HT-29 (cell line): ENCODE measurements at places on chromosomes 11 and 22. TPM values are rescaled to one million over a fixed set of nuclear protein-coding genes. Genes with fewer than 3 reads are reported as not detected.

Gene CHRM1
- 0.18 TPM in 1 of 2 replicates, not detected in the other for total RNA-seq

Gene OR8G5
- not detected in 2 replicates for total RNA-seq

DNA sequence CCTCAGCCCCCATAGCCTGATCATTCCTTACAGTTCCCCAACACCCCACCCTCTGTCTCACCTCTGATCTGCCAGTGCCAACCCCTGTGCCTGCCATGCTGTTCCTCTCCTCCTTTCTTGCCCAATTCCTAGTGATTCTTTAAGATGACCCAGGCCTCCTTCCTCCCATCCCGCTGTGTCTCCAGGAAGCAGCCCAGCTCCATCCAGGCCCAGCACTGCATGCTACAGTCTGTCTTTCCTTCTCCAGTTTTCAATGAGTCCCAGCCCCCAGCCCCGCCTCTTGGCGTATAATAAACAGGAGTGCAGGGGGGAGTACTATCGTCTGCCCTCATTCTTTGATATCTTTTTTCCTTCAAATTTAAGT lies 12.3 kb downstream of the LTBP3 start:
- DNase-seq = no peak

GRCh38 chr22:48835857-48836672 lies 991.6 kb downstream of the BRD1 start:
- DNase-seq = no peak

DNA sequence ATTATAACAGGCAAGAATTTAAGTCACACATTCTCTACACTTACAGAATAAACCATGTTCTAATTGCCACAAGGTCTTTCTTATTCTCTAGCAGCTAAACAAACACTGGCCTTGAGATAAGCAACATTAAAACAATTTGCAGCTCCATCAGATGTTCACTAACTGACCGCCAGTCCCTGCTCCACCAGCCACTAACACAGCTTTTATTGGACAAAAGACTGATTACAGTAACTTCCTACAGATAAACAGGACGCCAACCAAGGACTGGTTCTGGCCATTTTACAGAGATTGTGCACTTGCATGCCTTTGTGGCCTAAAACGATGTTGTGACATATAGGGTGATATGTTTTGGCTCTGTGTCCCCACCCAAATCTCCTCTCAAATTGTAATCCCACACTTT lies 388.9 kb upstream of the LRRC4C start:
- no peak for DNase-seq
